ENCODE measurements at places on chromosomes 3 and 15.

DNA sequence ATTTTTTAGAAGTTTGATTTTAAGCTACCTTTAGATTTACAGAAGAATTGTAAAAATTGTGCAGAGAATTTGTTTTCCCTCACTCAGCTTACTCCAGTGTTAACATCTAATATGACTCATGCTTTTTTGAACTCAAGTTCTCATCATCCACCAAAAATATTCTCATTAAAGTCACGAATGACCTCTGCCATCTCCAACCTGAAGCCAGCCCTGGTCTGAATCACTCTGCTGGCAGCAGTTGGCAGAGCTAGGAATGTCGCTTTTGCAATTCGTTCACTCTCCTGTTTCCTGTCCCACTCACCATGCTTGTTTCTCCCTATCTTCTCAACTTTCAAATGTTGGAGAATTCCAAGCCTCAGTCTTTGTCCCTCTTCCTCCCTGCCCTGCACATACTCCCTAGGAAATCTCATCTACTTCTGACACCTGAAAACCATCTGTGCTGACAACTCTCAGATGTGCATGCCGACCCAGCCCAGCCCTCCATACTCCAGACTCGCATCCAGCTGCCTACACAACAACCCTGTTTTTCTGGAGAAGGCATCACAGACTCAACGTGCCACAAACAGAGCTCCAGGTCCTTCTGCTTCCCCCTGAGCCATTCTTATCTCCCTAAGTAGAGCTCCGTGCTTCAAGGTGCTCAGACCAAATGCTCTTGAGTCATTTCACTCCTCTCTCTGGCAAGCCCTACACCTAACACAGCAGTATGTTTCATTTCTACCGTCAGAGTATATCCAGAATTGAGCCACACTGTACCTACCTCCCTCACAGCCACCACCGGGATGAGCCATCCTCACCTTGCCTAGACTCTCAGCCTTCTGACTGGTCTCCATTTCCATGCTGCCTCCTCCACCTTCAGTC lies 24.9 kb downstream of the PRR23E start:
- H3K4me1 ChIP-seq = peaks cover 20% of the 10 kb centered on the region
- no peaks in the 10 kb centered on the region for H3K27me3 ChIP-seq
- H3K27ac ChIP-seq = peak overlapping the region; percentile 50
- no peaks in the 10 kb centered on the region for H3K36me3 ChIP-seq
- no peak overlapping the region for H3K4me3 ChIP-seq
- peak; percentile 86 for DNase-seq

DNA sequence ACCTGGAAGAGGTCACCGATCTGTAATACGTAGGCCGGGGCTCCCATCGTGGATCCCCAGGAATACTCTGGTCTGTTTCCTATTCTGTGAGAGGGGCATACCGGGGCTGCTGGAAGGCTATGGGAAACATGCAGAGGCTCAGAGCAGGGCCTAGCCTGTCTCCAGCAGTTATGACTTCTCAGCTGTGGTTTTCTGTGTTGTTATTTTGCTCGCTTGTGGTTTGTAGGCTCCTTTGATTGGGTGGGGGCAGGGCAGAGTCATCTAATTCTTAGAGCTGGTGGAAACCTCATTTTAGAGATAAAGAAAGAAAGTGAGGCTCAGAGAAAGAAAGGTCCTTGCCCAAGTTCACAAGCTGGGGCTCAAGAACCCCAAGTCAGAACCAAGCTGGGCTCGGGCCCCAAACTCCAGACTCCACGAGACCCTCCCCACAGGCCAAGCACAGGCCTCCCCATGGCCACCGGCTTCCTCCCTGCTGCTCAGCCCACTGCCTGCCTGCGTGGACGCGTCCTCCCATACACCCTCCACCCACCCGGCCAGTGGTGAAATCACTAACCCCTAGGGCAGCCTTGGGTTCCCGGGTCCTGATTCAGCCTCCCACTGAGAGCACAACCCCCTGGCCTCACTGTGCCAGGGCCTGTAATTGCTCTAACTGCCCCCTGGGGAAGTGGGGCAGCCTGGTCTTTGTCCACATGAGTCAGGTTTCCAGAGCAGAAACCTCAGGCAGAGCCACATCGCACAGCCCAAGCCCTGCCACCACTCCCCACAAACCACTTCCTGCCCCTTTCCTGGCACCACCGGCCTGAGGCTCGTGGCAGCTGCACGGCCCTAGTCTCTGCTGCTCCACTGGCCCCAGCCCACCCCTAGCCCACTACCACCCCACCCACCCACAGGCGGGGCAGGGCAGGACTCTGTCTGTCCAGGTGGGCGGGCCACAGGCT lies 270.8 kb downstream of the UACA start:
- peak overlapping the region; percentile 16 for H3K4me3 ChIP-seq
- peak; percentile 91 for DNase-seq
- no peaks in the 10 kb centered on the region for H3K36me3 ChIP-seq
- peak overlapping the region; percentile 94 for H3K27ac ChIP-seq

DNA sequence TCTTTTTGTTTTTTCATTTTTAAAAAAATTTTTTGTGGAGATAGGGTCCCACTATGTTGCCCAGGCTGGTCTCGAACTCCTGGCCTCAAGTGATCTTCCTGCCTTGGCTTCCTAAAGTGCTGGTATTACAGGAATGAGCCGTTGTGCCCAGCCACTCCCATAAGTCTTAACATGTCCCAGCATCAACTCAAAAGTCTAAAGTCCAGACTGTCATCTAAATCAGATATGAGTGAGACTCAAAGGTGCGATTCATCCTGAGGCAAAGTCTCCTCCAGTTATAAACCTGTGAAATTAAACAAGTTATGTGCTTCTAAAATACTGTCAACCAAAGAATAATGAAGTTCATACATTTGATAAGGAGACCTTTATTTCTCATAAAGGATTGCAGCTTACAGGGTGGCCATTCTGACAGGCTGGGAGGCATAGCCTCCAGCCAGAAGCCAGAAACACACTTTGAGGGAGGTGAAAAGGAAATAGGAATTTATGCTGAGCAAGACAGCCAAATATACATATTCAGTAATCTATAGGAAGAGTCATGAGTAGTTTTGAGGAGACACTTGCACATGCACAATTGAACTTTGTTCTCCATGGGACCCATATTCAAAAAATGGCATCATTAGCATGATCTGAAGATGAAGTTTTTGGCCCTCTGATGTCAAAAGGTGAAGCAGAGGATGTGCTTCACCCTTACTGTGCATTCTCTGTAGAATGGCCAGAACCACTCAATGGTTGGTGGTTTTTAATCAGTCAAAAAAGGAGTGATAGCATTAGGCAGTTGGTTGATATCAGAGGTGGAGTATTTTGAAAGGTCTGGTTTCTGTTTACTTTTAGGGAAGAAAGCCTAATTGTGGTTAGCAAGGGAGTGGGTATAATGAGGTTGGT lies 11.0 kb upstream of the ZNF662 start:
- peaks cover 17% of the 10 kb centered on the region for H3K4me1 ChIP-seq
- DNase-seq = no peak
- H3K27ac ChIP-seq = no peak overlapping the region
- H3K27me3 ChIP-seq = no peaks in the 10 kb centered on the region
- no peak overlapping the region for H3K4me3 ChIP-seq

GRCh38 chr3:31768479-31769125 lies 212.5 kb downstream of the OSBPL10 start:
- H3K4me3 ChIP-seq = no peak overlapping the region
- H3K27me3 ChIP-seq = no peaks in the 10 kb centered on the region
- no peaks in the 10 kb centered on the region for H3K4me1 ChIP-seq
- no peak for DNase-seq
- no peak overlapping the region for H3K27ac ChIP-seq

GRCh38 chr3:184455991-184456390 lies 76.1 kb downstream of the CHRD start:
- no peak overlapping the region for H3K4me3 ChIP-seq
- H3K4me1 ChIP-seq = no peaks in the 10 kb centered on the region
- H3K36me3 ChIP-seq = no peaks in the 10 kb centered on the region
- no peak overlapping the region for H3K27ac ChIP-seq
- no peaks in the 10 kb centered on the region for H3K27me3 ChIP-seq

GRCh38 chr3:136920904-136921611 lies 36.7 kb upstream of the IL20RB start:
- no peaks in the 10 kb centered on the region for H3K27me3 ChIP-seq
- no peak for DNase-seq
- H3K27ac ChIP-seq = no peak overlapping the region
- 0 out of 2 replicates have a peak, but pooled peaks cover 5% of the 10 kb centered on the region for H3K36me3 ChIP-seq
- no peak overlapping the region for H3K4me3 ChIP-seq

DNA sequence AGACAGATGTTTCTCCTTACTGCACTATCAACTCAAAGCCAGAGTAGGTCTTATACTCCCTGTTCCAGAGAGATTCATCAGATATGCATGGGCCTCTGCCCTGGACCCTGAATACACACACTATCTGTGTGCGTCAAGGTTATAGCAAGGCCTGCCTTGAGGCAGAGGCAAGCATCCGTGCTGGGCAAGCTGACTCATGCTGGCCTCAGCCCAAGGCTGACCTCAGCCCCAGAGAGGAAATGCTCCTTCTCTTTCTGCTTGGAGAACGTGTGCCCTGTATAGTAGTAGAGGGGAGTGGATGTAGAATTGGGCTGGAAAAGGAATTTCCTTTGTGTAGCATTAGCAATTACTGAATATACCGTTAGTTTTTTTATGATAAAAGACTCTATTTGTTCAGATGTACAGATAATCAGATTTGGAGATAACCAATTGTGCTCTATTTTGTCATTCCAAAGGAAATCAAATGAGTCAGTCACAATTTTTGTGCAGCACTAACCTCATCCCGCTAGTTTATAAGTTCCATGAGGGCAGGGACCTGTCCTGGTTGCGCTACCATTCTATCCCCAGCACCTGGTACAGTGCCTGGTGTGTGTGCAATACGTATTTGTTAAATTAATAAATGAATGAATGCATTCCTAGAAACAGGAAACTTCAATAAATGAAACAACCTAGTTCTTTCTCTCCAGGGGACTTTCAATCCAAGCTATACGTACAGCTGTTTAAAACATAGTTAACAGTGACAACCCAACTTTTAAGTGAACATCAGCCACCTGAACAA lies 13.3 kb upstream of the PAQR9 start:
- H3K4me3 ChIP-seq = no peak overlapping the region
- no peaks in the 10 kb centered on the region for H3K27me3 ChIP-seq
- DNase-seq = peak; percentile 87
- peaks cover 15% of the 10 kb centered on the region for H3K4me1 ChIP-seq
- H3K36me3 ChIP-seq = no peaks in the 10 kb centered on the region

GRCh38 chr15:78064544-78064943 lies 13.0 kb downstream of the TBC1D2B start:
- H3K27me3 ChIP-seq = no peaks in the 10 kb centered on the region
- no peaks in the 10 kb centered on the region for H3K36me3 ChIP-seq
- peaks cover 48% of the 10 kb centered on the region for H3K4me1 ChIP-seq
- no peak overlapping the region for H3K4me3 ChIP-seq
- DNase-seq = no peak

All from PC-9 (cell line).